NT2/D1 (cell line): ENCODE measurements at places on chromosomes 1 and 21.

DNA sequence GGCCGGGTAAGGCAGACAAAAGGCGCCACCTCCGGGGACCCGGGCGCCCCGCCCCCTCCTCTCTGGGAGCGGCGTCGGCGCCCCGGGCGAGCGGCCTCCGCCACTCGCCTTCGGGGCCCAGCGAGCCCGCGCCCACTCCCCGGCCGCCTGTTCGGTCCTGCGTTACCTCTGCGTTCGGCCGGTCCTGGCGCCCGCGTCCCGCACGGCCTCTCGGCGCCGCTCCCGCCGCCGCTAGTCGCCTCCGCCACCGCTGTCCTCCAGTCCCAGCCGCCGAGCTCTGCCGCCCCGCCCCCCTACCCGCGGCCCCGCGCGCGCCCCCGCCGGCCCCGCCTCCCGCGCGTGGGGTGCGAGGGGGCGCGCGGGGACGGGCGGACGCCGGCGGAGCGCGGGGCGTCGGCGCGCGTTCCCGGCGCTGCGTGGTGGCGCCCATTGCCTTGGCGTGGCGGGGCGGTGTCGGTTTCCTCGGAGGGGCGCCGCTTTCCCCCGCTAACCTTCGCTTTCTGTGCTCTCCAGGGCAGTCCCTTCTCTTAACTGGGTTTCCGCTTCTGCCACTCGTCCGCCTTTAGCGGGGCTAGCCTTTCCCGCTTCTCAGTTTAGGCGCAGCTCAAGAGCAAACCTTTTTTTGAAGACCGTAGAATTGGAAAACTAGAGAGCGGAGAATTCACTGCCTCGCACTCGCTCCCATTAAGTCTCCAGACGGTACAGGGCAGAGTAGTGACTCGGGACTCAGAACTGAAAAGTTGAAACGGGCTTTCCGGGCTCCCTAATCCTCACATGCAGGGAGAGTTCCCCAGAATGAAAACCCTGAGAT lies at the start of gene HP1BP3:
Gene HP1BP3, minus strand, starts transcription at position 279 of the 811 bp plus-strand sequence. CDS start 6,867 bp downstream, outside the sequence.
- DNase-seq, result no peak

- no peak for DNase-seq
Measured at GRCh38 chr1:152901631-152902030, 6.7 kb upstream of the IVL start.

- DNase-seq, result no peak
Measured at GRCh38 chr21:21713651-21714180, 715.5 kb downstream of the NCAM2 start.

DNA sequence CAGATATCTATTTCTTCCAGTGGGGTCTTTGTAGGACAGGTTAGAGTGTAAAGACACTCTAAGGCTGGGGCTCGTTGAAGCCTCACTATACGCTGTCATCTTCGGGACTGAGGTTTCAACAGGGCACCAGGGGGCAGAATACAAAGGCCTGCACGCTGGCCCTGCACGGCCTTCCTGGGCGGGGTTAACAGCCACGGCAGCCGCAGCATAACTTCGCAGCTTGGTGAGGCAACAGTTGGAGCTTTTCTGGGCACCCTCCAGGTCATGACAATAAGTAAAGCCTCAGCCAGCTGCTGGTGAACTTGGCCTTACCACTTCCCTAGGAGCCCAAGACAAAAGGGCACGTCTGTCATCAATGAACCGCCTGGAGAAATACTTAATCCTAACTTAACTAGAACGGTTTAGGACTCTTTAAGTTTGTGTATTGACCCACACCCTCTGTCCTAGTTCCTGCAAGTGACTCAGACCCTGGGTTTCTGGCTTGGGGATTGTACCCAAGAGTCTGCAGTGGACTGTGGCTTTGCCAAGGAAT lies 2.3 kb upstream of the RUNX1 start:
- DNase-seq, result peak; percentile 70

DNA sequence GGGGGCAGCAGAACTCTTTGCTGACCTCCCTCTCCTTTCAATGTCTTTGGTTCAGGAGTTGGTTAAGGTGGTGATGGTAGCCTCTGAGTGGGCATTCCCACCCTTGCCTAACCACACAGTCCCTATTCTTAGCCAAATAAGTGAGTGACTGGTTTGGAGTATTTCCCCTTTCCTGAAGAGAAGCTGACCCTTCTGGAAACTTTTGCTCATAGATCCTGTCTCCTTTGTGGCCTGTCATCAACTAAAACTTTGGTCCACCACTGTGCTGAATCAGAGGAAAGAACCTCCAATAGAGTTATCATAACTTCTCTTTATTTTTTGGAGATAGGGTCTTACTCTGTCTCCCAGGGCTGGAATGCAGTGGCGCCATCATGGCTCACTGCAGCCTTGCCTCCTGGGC lies 31.1 kb downstream of the C1orf21 start:
- DNase-seq, result no peak

- no peak for DNase-seq
Measured at GRCh38 chr1:78919150-78919549, 87.4 kb downstream of the ADGRL4 start.
